ENCODE measurements at places on chromosomes 5 and 9. TPM values are rescaled to one million over a fixed set of nuclear protein-coding genes. Genes with fewer than 3 reads are reported as not detected.

- H3K27me3 ChIP-seq: peaks cover 53% of the 10 kb centered on the region
- H3K4me1 ChIP-seq: peaks cover 7% of the 10 kb centered on the region
- no peaks in the 10 kb centered on the region for H3K36me3 ChIP-seq
- H3K4me3 ChIP-seq: peak overlapping the region; percentile 77
- DNase-seq: no peak
These were observed 133.3 kb upstream of the HAND1 start for GRCh38 chr5:154611341-154611767.

DNA sequence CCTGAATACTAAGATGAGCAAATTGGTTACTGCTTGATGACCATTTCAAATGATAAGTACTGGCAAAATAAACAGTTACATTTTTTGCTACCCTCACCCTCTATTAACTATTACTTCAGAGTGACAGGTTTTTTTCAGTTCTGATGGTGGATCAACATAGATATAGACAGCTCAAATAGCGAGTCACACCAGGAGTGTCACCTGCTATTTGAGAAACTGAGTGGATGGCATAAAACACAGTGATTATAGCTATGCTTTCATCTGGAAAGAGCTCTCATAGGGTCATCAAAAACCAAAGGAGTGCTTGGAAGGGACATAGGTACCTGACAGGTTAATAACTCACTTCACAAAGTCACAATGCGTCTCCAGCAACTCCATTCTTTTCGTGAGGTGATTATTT lies 244.5 kb upstream of the C9orf72 start:
- H3K27me3 ChIP-seq: no peaks in the 10 kb centered on the region
- no peak overlapping the region for H3K27ac ChIP-seq
- no peak overlapping the region for H3K4me3 ChIP-seq
- H3K4me1 ChIP-seq: no peaks in the 10 kb centered on the region
- DNase-seq: no peak

DNA sequence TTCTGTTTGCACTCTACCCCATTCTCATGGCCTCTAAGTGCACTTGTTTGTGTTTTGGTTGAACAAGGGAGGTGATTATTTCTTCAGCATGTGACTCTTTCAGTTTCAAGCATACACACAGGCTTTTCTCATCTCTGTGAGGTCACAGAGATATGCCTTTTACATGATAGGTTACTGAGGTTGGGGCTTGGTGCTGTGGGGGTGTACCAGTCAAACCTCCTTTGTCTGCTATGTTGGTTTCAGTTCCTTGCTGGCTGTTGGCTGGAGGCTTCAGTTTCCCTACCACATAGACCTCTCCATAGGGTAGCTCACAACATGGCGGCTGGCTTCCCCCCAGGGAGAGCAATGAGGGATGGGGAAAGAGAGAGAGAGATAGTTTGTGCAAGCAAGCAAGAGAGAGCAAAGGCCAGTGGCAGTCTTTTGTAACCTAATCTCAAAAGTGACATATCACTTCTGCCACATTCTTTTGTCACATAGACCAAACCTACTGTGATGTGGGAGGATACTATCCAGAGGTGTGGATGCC lies 96.7 kb upstream of the SEMA6A start:
- H3K36me3 ChIP-seq: no peaks in the 10 kb centered on the region
- no peak for DNase-seq
- H3K27ac ChIP-seq: no peak overlapping the region
- H3K4me3 ChIP-seq: no peak overlapping the region

GRCh38 chr5:60395712-60396329 lies 304.1 kb downstream of the DEPDC1B start:
- no peak overlapping the region for H3K27ac ChIP-seq
- no peaks in the 10 kb centered on the region for H3K4me1 ChIP-seq
- DNase-seq: no peak

RUFY1 gene
- 43.9 TPM for total RNA-seq

PTGER4 gene
- 1.7 TPM for total RNA-seq

- H3K27ac ChIP-seq: no peak overlapping the region
- DNase-seq: no peak
- H3K27me3 ChIP-seq: no peaks in the 10 kb centered on the region
- no peak overlapping the region for H3K4me3 ChIP-seq
- H3K4me1 ChIP-seq: no peaks in the 10 kb centered on the region
These were observed 262.2 kb upstream of the ARRDC3 start for GRCh38 chr5:91645347-91645746.
